ENCODE measurements at places on chromosomes 5 and 9.

DNA sequence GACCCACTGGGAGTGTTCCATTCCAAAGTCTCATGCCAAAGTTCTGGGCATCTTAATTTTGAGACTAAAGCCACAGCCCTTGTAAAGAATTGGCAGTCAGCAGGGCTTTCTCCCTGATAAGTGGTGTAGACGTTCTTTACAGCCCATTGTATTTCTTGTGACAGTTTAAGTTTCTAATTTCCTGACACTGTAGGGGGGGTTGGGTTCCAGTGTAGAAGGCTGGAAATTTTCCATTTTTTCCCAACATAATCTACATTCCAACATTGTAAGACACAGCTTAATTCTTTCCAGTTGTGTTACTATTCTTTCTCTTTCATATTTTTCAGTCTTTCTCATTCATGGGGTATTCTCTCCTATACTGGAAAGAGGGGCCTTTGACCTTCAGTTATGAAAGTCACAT is 121.1 kb downstream of the FBXL7 start:
- no peak for DNase-seq

DNA sequence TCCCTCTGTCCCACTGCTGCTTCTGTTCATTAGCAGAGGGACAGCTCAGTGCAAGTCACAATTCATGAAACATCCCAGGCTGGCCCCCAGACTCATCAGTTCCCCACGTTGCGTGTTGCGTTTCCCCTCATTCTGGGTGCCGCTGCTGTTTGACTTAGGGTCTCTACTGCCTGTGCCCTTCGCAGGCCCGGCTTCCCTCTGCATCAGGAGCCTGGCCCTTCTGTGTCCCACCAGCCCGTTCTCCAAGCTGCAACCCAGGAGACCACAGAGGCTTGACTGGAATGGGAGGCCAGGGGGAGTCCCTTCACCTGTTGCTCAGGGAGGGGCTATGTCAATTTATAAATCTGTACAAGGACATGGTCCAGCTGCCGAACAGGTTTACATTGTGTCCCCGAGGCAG is 53.9 kb upstream of the SUSD3 start:
- no peak for DNase-seq

DNA sequence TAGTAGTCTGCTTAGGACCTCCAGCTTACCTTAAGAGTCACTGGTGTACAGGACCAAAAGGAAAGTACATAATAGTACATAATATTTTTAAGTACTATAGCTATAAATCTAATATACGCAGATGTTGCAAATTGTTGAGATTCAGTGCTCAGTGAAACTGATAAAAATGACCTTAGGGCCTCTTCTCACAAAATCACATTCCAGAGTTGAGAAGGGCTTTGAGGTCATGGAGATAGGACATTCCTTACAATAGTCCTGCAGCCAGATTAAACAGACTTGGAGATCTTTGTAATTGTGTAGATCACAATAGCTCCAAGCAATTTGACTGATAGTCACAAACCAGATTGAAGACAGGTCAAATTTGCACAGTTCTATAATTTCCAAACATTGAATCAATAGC is 37.7 kb upstream of the PCSK1 start:
- no peak for DNase-seq

DNA sequence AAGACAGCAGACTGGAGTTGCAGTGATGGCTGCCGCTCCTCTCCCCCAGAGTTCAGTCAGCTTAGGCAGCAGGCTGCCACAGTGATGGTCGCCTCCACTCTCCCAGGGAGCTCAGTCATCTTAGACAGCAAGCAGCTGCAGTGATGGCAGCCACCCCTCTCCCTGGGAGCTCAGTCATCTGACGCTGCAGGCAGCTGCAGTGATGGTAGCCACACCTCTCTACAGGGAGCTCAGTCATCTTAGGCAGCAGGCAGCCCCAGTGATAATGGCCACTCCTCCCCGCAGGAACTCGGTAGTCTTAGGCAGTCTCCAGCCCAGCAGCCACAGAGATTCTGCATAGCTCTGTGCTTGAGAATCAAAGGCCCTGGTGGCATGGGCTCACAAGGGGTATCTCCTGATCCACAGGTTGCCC is 582.7 kb downstream of the DTWD2 start:
- DNase-seq, result no peak

GRCh38 chr9:85024374-85024773 is 354.8 kb downstream of the NTRK2 start:
- no peak for DNase-seq

Measured in stimulated activated naive CD4-positive, alpha-beta T cell treated with Interleukin-2 at 50 U/mL for 16 hours (primary cell).